Mammary epithelial cell (primary cell): ENCODE measurements at places on chromosomes 5 and 9. TPM values are rescaled to one million over a fixed set of nuclear protein-coding genes. Genes with fewer than 3 reads are reported as not detected.

Gene SPATA31C1
- polyA plus RNA-seq = not detected

Gene SMC5
- polyA plus RNA-seq = 6.9 TPM

Gene FAM221B
- polyA plus RNA-seq = not detected

Gene ARHGEF28
- polyA plus RNA-seq = 7.5 TPM

Gene SNCAIP
- not detected for polyA plus RNA-seq

Gene WASHC1
- polyA plus RNA-seq = 3.8 TPM

Gene SCGB3A2
- not detected for polyA plus RNA-seq

Gene ROR2
- polyA plus RNA-seq = 0.03 TPM

Gene LVRN
- polyA plus RNA-seq = not detected

Gene NCBP1
- 19.6 TPM for polyA plus RNA-seq

Gene CCDC180
- polyA plus RNA-seq = 0.17 TPM

Gene ENTREP1
- polyA plus RNA-seq = 1.3 TPM

Gene RARS1
- polyA plus RNA-seq = 60.7 TPM

Gene SRP19
- 43.7 TPM for polyA plus RNA-seq

Gene OR1B1
- not detected for polyA plus RNA-seq

Gene ZNF483
- 0.58 TPM for polyA plus RNA-seq

Gene IL33
- polyA plus RNA-seq = 2.0 TPM

Gene GRXCR2
- not detected for polyA plus RNA-seq

Gene ACTBL2
- 0.10 TPM for polyA plus RNA-seq

Gene PCDHGA4
- 0.79 TPM for polyA plus RNA-seq

Gene COL23A1
- 0.02 TPM for polyA plus RNA-seq

Gene OR13J1
- not detected for polyA plus RNA-seq

Gene GPX8
- 30.8 TPM for polyA plus RNA-seq

Gene SLC27A4
- polyA plus RNA-seq = 30.6 TPM

Gene SAPCD2
- polyA plus RNA-seq = 3.9 TPM

Gene KCNMB1
- not detected for polyA plus RNA-seq

Gene RXRA
- 25.2 TPM for polyA plus RNA-seq

Gene ANKRD34B
- polyA plus RNA-seq = not detected

Gene STPG3
- not detected for polyA plus RNA-seq

Gene PRRT1B
- not detected for polyA plus RNA-seq

Gene DNAH5
- 0.67 TPM for polyA plus RNA-seq

Gene SPTAN1
- polyA plus RNA-seq = 97.7 TPM

Gene ITGA2
- polyA plus RNA-seq = 86.5 TPM

Gene FOXI1
- not detected for polyA plus RNA-seq

Gene S100Z
- polyA plus RNA-seq = not detected

Gene SLCO6A1
- polyA plus RNA-seq = not detected

Gene NUDCD2
- 4.9 TPM for polyA plus RNA-seq

Gene SAXO1
- not detected for polyA plus RNA-seq

Gene PCDHA10
- polyA plus RNA-seq = 0.01 TPM

Gene ZNF474
- polyA plus RNA-seq = 0.10 TPM

Gene SGTB
- 5.1 TPM for polyA plus RNA-seq

Gene IL4
- not detected for polyA plus RNA-seq

Gene CCL19
- polyA plus RNA-seq = not detected

Gene GLRA1
- polyA plus RNA-seq = not detected

Gene SPATA31D4
- polyA plus RNA-seq = not detected

Gene LSM11
- polyA plus RNA-seq = 2.1 TPM

Gene GPR151
- polyA plus RNA-seq = not detected

Gene PKN3
- 2.1 TPM for polyA plus RNA-seq

Gene ANKRD18A
- polyA plus RNA-seq = 1.9 TPM

Gene NKD2
- 0.02 TPM for polyA plus RNA-seq

Gene PCDHA9
- polyA plus RNA-seq = not detected

Gene INSL4
- polyA plus RNA-seq = not detected

Gene PRUNE2
- 1.3 TPM for polyA plus RNA-seq

Gene FABP6
- polyA plus RNA-seq = not detected

Gene CDH18
- polyA plus RNA-seq = 0.17 TPM

Gene LRRTM2
- 0.76 TPM for polyA plus RNA-seq

Gene TMCO6
- polyA plus RNA-seq = 12.8 TPM

Gene ZDHHC11B
- 0.10 TPM for polyA plus RNA-seq

Gene TMEM174
- polyA plus RNA-seq = not detected
